ENCODE measurements at places on chromosomes 11 and 22.

- no peak for DNase-seq
Measured at GRCh38 chr11:11329062-11329806, 23.8 kb downstream of the CSNK2A3 start.

GRCh38 chr11:70029861-70030380 is 48.2 kb upstream of the ANO1 start:
- no peak for DNase-seq

DNA sequence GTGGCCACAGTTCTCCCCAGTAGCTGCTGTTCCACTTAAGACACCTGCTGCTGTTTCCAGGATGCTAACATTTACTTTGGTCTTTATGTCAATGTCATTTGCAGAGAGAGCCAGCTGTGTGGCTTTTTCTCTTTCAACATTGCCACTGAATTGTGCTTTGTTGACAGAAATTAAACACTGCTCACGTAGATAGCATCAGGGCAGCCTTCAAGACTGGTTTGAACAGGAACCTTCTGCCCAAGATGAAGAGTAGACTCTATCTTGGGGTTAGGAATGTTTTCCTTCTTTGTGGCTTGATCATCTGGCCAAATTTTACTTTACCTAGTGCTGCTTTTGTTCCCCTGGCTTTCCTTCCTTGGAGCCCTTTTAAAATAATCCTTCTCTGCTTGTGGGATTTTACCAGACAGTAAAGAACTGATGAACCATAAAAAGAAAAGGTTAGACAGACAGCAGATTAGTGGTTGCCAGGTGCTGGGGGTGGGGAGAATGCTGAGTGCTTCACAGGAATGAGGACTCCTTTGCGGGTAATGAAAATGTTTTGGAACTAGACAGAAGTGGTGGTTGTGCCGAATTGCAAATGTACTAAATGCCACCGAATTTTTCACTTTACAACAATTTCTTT is 22.7 kb upstream of the XBP1 start:
- DNase-seq = peak; percentile 96

DNA sequence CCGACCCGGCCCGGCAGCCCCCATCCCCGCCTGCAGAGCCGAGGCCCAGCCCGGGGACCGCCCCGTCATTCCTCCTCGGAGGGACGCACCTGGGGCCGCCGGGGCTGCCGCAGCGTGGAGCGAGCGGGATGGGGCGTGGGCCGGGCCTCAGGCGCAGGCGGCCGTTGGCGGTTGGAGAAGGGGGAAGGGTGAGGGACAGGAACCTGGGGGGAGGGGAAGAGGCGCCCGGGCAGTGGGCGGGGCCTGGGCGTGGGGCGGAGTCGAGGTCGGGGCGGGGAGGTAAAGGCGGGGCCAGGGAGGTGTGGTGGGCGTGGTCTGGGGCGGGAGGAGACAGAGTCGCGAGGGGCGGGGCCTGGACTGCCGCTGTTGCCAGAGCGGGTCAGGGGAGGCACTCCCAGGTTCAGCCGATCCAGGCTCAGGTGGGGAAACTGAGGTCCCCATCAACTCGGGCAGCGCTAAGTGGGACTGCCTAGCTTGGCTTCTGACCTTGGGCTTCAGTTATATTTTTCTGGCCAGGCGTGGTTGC is at the start of gene TESMIN:
Gene TESMIN (minus strand): TSS at position 190 of the 526 bp plus-strand sequence. CDS start 860 bp downstream, outside the sequence.
- DNase-seq = peak; percentile 53

- DNase-seq = no peak
Measured at GRCh38 chr22:31247726-31248125, 35.6 kb downstream of the LIMK2 start.

DNA sequence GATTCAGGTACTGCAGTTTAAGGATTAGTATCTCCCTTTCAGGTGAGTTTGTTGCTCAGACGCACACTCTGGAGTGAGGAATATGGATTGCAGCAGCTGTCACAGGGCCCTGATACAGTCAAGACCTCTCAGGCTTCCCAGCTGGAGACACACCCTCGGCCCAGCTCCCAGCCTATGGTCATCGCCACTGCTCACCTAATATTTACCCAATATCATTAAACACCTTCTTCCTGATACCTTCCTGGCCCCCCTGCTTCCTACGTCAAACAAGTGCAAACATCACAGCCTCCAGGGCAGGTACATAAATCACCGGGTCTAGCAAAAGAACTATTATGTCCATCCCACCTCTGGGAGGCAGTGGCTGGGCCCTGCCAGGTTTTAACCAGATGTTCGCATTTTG is 213.3 kb downstream of the MN1 start:
- DNase-seq = no peak

- no peak for DNase-seq
Measured at GRCh38 chr11:121608545-121609098, 155.9 kb upstream of the SORL1-AS1 start.

- no peak for DNase-seq
Measured at GRCh38 chr22:26785932-26786331, 128.5 kb downstream of the MIAT start.

DNA sequence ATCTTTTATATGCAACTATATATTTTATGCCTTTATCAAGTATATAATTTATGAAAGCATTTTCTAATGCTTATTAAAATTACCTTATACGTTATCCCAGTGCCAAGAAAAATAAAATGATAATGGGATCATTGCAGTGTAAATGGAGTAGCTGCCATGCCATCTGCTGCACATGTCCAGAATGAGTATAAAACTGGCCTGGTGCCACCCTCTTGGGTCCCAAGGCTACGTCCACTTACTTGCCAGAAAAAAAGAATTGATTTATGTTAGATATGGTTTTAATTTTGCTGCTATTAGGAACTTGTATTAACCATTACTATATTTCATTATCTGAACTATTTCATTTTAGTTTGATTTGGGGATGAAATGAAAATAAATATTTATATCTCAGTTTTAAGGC is 1127.1 kb upstream of the CNTN5 start:
- peak; percentile 42 for DNase-seq

- no peak for DNase-seq
Measured at GRCh38 chr22:47808236-47808635, 1045.8 kb downstream of the TBC1D22A start.

DNA sequence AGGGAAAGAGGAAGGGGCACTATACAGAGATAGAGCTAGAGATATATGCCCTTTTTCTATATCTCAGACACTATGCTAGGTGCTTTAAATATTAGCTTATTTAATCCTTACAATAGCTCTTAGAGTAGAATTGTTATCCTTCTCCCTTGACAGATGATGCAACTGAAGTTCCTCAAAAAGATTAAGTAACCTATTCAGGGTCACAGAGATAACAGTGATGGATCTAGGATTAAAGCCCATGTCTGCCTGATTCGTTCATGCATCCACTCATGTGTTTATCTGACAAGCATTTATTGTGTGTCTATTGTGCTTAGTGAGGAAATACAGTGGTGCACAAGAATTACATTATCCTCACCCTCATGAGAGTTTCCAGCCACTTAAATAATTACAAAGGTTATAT is 8.7 kb downstream of the CCDC83 start:
- no peak for DNase-seq

GRCh38 chr11:126702987-126703386 is 297.6 kb downstream of the KIRREL3 start:
- no peak for DNase-seq

DNA sequence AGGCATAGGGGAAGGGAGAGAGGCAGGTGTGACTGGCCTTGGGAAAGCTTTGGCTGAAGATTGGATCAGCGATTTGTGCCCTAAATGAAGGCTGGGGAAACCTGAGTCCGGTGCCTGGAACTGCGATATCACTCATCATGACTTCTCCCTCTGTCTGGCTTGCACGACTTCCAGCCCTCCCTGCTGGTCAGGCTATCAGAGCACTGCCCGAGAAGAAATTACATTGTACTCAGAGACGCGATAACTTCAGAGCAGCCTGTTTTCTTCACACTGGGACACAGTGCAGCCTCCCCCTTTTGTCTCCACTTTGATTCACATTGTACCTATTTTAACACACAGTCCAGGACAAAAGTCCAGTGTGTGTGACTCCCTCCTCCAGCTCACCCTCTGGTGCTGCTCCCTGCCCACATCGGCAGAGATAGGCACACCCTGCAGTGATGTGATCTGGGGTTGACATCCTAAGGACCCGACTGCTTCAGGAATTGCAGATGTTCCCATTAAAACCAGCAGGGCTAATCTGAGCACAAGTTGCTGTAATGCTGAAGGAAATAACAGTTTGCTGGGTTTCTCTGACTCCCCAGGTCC is 62.1 kb upstream of the CADM1 start:
- DNase-seq = no peak

DNA sequence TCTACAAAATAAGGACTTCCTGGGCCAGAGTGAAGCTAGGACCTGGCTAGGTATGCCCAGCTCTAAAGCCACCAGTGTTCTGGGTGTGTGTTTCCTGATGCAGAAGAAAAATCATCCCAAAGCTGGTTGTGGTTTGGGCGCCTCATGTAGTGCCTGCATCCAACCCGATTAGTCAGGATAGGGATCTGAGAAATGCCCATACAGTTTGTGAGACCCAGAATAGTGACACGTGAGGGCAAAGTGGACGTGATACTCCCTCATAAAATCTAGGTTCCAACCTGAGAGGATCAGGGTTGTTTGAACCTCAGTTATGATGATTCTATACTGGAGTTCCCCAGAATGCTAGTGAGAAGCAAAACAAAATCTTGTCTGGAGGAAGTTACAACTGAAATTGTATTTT is 238.4 kb downstream of the TBC1D22A start:
- no peak for DNase-seq

DNA sequence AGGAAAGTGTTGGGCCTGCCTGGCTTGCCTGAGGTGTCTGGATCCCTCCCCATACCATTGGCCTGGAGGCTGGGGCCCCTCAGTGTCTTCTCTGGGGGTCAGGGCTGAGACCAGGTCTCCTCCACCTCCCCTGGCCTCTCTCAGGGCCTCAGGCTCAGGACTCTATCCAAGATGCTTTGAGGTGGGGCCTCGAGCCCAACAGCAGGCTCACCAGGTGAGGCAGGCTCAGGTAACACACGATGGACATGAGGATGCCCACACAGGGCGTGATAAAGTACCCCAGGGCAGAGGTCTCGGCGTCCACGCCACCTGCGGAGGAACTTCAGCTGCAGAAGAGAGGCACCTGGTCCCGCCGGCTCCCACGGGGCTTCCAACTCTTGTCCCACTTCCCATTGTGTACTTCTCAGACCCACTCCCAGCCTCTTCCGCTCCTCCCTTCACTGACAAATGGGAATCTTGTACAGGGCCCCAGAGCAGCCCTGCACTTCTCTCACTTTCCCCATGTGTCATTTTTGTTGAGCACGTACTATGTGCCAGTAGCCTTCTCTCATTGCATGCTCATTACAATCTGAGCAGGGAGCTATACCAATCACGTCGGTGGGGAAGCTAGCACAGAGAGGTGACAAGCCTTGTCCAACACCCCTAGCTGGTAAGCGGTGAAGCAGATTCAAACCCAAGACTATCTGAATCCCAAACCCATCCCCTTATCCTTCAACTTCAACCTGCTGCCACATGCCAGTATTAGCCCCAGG is 3.8 kb downstream of the SLC29A2 start:
- DNase-seq = no peak

GRCh38 chr11:33622806-33623205 is 77.8 kb downstream of the C11orf91 start:
- DNase-seq = no peak

DNA sequence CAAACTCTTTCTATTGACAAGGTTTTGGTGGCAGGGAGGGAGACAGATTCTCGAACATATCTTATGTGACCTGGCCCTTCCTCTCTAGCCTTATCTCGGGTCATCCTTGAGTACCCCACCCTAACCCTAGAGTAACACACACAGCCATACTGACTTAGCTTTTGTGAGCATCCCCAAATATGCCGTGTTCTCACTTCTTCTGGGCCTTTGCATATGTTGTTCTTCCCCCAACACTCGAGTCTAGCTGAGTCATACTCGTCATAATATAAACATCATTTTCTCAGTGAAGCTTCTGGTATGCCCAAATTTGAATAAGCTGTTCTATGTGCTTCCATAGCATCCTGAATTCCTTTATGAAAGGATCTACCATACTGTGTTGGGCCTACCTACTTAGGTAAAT is 8.0 kb downstream of the TTC17 start:
- no peak for DNase-seq

DNA sequence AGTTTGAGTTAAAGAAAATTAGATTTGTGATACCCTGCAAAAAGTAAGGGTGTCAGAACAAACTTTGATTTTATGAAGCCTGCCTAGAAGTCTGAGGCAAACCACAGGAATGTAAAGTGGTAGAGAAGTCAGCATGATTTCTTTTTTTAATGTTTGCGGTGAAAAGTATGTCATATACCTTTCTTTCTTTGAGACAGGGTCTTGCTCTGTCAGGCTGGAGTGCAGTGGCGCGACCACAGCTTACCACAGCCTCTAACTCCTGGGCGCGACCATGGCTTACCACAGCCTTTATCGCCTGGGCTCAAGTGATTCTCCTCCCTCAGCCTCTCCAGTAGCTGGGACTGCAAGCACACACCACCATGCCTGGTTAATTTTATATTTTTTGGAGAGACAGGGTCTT is 4.7 kb downstream of the API5 start:
- no peak for DNase-seq

DNA sequence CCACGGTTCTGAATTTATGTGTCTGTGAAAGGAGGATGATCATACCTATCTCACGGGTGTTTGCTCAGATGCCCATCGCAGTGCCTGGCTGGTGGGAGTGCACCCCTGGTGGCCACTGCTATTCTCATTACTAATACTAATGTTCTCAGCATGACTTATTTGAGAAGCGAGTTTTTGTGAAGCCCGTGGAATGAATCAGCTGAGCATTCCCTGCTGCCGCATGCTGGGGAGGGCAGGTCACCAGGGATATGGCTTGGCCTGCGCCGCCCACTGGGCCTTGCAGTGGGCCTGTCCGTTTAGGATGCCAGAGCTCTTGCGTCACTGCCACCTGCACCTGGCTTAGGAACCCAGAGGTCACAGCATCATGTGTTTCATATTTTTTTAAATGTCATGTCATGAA is 16.9 kb downstream of the CTTN start:
- no peak for DNase-seq

DNA sequence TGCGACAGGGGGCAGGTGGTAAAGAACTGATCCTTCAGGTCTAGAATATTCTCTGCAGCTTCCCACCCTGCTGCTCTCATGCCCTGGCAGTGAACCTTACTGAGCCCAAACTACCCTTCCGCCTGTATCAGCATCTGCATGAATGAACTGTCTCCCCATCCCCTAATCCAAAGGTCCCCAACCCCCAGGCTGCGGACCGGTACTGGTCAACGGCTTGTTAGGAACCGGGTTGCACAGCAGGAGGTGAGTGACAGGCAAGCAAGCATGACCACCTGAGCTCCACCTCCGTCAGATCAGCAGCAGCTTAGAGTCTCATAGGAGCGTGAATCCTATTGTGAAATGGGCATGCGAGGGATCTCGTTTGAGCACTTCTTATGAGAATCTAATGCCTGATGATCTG is 58.2 kb upstream of the LMO1 start:
- DNase-seq = no peak

DNA sequence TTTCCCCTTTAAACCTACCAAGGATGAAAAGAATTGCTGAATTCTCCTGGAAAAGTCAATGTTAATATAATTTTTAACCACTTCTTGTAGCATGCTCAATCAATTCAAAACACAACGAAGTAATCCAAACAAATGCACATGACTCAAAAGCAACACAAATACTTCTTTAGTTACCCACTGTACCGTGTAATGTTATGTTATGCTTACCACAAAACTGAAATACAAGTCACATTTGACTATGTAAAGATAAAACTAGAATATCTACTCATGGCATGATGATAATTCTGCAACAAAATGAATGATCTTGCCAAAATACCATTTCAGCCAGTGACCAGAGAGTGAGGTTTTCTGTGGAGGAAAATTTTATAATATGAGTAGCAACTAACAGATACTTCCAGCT is 587.0 kb downstream of the DLG2 start:
- no peak for DNase-seq
